ENCODE measurements at places on chromosomes 7 and 10. TPM values are rescaled to one million over a fixed set of nuclear protein-coding genes. Genes with fewer than 3 reads are reported as not detected.

DNA sequence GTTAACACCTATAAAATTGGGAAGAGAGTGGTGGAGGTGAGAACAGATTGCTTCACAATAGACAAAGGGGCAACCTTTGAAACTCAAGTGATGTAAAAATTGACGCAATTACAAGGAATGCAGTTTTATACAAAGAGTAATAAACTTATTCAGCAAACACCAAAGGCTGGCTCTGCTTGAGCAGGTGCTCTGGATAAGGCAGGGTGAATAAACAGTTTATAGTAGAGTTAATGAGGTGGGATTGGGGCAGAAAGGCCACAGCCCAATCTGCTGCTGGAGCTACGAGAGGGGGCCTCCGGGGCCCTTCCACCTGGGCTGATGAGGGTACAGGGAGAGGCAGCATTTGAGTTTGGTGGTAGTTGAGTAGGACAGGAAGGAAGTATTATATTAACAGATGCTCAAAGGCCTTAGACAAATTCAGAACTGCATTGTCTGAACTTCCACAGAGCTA, 6.0 kb downstream of the MUC12 start:
- no peak for DNase-seq

- DNase-seq = no peak
Measured at GRCh38 chr10:118729641-118730258, 25.0 kb downstream of the CACUL1 start.

DNA sequence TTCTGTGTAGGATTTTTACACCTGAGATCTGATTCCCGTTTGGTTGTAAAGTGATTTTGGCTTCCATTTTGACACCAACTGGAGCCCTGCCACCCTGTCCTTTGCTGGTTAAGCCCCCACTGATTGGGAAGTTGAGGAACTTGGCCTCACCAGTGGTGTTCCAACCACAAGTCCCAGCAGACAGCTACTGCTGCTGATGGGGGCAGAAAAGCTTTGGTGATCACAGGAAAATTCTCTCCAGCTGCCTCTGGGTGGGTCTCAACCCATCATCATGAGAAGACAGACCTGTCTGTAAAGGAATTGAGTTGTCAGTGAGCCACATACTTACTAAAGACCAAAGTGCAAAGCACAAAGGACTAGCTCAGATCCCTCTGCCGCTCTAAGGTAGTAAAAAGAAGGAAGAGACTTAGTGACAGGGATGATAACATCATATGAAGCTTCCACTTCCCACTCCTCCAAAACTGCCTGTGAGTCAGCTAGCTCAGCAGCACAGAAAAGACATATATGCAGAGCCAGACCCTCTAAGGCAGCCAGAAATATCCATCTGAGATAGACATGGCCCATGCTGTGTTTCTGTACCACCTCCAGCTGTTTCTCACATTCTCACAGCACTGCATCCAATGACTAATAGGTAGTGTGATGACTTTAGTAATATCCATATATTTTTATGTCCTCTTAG, 22.4 kb upstream of the LRRC17 start:
- no peak for DNase-seq

DNA sequence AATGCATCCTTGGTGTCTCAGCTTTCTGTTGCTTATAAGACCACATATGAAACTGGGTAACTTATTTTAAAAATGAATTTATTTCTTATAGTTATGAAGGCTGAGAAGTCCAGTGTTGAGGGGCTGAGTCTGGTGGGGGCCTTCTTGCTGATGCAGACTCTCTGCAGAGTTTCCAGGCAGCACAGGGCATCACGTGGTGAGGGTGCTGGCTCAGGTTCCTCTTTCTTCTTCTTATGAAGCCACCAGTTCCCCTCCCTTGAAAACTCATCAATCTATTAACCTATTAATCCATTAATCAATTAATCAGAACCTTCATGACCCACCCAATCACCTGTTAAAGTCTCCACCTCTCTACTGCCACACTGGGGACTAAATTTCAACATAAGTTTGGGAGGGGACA, 595.6 kb upstream of the NRP1 start:
- no peak for DNase-seq

- DNase-seq = no peak
Measured at GRCh38 chr10:100535338-100535714, 417 bp upstream of the HIF1AN start.

- no peak for DNase-seq
Measured at GRCh38 chr7:8357536-8357935, 75.9 kb upstream of the NXPH1 start.

GRCh38 chr10:11354823-11355222, 256.6 kb downstream of the USP6NL start:
- DNase-seq = no peak

DNA sequence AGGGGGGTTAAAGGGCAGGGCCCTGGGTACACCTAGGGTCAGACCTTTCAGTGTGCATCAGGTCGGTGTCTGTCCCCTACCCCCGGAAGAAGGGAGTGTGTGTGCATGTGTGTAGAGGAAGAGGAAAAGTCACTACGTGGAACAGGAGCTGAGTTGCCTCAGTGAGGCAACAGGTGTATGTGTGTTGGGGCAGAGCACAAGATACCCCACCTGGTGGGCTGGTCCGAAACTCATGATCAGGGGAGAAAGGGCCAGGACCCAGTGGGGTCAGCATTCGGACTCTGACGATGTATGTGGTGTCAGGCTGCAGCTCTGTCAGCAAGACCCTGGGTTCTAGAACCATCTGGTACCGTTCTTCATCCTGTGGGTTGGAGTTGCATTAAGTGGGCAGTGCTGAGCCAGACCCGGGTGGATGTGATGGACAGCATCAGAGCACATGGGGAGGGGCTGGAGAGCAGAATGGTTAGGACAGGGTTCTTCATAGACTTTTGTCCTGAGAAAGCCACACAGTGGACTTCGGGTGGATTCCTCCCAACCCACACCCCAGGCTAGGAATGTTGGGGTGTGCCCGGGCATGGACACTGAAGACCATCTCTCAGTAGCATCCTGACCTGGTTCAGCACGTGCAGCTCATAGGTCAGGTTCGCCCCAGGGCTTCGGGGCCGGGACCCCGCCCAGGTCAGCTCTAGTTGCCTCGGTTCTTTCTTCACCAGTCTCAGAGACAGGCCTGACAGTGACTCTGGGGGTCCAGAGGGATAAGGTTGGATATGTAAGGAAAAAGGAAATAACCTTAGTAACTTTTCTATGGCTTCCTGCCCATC, 10.7 kb downstream of the EPHA1 start:
- no peak for DNase-seq

DNA sequence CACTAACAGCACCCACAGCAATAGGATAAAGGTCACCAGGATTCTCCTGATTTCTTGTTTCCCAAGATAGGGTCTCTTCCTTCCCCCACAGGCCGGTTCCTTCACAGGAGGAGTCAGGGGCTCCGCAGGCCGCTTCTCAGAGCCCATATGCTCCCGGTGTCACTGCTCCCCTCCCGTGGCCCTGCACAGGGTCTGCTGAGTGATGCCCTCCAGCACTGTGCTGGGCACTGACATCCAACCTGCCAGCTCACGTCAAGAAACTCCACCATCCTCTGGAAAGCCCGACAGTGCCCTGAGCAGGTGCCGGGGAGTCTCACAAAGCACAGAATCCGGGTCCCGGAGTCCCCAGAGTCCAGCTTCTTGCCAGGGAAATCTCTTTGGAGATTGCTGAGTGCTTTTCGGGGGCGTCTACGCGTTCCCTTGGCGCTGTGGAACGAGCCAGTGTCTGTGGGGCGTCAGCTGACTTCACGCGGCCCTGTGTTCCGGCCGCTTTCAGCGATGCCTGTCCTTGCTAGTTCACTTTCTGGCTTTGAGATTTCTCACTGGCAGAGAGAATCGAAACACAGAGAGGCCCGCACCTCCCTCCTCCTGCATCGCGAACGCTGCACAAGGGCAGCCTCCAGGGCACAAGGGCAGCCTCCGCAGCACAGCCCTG, 567.5 kb downstream of the DNAJB6 start:
- no peak for DNase-seq

DNA sequence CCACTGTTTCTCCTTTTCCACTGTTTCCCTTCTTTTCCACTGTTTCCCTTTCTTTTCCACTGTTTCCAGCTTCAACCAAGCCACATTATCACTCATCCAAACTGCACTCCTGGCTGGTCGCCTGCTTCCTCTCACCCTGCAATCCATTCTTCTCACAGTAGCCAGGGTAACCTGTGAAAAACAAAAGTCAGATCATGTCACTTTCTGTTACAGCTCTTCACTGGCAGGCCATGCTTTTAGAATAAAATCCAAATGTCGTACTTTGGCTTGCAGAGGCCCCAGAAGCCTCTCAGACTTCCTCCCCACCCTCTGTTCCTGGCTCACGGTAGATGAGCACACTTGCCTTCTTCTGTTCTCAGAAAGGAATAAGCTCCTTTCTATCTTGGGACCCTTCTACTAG, 33.9 kb downstream of the STARD3NL start:
- no peak for DNase-seq

DNA sequence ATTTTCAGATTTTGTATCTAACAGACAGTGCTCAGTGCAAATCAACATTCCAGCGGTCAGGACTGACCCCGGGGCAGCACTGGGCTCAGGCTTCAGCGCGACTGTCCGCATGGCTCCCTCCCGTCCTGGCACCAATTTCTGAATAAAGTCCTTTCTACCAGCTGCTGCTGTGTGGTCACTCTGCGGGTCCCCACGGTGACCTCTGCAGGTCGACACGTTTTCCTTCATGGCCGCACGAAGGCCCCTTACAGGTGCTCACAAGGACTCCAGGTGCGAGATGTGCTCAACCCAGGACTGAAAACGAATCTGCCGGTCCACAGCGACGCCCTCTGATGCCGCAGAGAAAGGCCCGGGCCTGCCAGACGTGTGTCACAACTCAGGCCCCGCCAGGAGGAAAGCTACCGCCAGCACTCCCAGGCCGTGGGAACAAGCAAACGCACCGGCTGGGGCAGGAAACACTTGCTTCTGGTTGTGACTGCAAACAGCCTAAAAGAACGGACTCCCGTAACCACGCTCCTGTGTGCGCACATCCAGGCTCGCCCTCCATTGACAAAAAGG, 3.7 kb upstream of the UTF1 start:
- no peak for DNase-seq

GRCh38 chr10:46520941-46521340, 35.5 kb downstream of the GPRIN2 start:
- no peak for DNase-seq

GRCh38 chr7:100791881-100792666, 35.2 kb downstream of the EPHB4 start:
- no peak for DNase-seq

DNA sequence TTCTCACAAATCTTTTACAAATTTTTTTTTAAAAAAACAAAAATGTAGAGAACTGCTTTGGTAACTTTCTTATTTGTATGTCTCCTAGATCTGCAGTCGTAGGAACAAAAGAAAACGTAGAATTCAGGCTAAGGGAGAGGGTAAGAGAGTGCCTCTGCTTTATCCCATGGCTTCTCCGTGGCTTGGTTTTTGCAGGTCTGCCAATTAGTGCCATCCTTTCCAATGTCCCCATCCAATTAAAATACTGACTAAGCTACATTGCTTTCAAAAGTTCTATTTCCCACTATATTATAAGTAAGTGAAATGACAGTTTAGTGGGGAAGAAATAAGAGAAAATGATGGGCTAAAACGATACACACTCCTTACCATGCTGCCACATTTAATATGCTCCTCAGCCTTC, 209.3 kb downstream of the CRPPA start:
- no peak for DNase-seq

GRCh38 chr7:2567679-2568278, 9.0 kb downstream of the IQCE start:
- no peak for DNase-seq

GRCh38 chr10:37739181-37739580, 118.2 kb downstream of the ZNF248 start:
- DNase-seq = no peak

DNA sequence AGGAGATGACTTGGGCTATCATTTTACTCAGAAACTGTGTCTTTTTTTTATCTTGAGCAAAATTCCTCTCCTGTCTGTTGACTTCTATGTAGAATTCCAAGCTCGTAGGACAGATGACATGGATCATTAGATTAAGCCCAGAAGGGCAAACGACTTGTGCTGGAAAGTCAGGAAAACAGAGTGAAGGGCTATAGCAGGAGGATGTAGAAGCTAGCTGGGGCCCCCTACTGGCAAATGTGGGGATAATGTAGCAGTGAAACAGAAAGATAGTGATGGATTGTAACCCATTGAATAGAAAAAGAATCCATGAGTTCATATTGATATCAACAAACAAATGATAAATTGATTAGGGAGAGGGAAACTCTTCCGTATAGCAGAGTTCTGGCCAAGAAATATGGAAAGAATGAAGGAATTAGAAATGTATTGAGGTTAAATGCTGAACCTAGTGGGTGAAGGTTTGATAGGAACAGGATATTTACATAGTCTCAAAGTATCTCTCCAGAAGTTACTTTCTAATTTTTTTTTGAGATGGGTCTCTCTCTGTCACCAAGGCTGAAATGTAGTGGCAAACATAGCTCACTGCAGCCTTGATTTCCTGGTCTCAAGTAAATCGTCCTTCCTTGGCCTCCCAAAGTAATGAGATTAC, 103.6 kb downstream of the LYZL1 start:
- DNase-seq = peak; percentile 31

GRCh38 chr10:73999703-74000102, 1.8 kb downstream of the VCL start:
- no peak for DNase-seq

DNA sequence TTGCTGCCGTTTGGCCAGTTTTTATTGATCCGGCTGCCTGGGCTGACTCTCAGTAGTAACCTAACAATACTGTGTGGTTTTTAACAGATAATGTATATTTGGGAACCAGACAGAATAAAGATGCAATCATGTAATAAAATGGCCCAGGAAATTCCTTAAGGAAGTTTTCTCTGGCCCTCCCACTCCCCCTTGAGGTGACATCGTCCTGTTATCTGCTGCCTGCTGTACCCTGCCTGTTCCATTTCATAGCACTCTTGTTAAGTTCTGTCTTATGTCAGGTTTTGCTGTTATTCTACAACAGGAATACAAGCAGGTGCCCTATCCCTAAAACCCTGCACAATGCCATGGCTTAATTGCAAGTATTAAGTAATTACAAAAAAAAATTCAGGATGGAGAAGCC, 12.5 kb downstream of the ITGB8 start:
- DNase-seq = no peak

DNA sequence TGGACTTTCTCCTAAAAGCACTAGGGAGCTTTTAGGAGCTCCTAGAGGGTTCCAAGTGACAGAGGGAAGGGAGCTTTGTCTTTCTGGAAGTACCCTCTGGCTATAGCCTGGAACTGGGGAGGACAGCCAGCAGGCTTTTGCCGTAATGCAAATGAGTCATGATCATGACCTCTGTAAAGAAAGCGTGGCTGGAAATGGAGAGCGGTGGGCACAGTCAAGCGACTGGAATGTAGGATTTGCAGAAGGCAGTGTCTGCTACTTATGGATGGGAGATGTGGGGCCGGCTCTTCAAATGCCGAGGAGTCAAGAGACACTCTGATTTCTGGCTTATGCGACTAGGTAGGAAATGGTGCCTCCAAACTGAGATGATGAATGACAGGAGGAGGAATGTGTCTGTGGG, 34.6 kb upstream of the PLPP4 start:
- no peak for DNase-seq

CCL24 gene
- not detected for total RNA-seq

HMX2 gene
- total RNA-seq = 1.1 TPM

GPR37 gene
- total RNA-seq = 3.8 TPM

TMEM196 gene
- total RNA-seq = not detected

TSPAN12 gene
- 9.1 TPM for total RNA-seq

C10orf62 gene
- 0.12 TPM for total RNA-seq

Measured in NCI-H460 (cell line).